ENCODE measurements at places on chromosomes 2 and 18.

DNA sequence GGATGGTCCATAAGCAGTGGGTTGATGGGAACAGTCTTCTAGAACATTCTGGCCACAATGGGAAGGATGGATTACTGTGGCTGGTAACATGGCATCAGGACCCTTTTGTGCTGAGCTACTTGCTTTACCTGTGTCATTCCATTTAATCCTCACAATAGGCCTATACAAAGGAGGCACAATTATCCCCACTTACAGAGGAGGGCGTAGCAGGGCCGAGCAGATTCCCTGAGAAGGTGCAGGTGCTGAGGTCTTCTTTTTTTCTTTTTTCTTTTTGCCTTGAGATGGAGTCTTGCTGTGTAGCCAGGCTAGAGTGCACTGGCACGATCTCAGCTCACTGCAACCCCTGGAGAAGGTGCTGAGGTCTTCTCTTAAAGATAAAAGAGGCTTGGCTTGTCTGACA lies 6.7 kb upstream of the LRRC30 start:
- no peak for DNase-seq

- no peak for DNase-seq
Observed at GRCh38 chr18:40108596-40108995, 1846.4 kb upstream of the PIK3C3 start.

DNA sequence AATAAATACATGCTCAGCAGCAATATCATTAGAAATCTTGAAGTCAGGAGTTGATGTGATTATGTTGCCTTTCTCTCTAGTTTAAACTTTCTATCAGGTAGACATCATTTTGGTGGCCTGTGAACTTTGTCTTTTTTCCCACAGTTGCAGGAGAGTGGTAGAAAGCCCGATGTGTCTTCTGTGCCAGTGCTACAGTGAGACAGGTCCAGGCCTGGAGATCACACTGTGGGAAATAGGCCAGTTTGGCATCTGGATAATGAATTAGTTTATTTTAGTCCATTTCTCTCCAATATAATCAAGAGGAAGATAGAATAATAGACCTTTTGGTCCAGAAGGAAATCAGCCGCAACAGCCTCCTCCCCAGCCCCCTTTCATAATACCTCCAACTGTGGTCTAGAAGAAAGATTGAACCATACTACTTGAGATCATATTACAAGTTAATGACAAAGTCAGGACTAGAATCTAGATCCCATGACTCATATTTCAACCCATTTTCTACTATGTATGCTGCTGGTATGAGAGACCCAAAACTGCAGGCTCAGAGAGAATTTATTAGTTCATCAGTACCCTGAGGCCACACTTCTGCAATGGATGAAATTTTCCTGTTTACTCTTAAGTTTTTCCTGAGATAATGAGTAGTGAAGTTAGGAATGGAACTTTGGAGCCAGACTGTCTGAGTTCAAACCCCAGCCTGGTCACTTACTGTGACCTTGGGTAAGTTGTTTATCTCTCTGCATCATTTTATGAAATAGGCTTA lies 20.6 kb downstream of the KCMF1 start:
- DNase-seq, result no peak

- no peak for DNase-seq
Observed at GRCh38 chr2:8087480-8087840, 594.4 kb upstream of the ID2 start.

GRCh38 chr2:180202467-180202951 lies 195.4 kb upstream of the CWC22 start:
- DNase-seq, result no peak

DNA sequence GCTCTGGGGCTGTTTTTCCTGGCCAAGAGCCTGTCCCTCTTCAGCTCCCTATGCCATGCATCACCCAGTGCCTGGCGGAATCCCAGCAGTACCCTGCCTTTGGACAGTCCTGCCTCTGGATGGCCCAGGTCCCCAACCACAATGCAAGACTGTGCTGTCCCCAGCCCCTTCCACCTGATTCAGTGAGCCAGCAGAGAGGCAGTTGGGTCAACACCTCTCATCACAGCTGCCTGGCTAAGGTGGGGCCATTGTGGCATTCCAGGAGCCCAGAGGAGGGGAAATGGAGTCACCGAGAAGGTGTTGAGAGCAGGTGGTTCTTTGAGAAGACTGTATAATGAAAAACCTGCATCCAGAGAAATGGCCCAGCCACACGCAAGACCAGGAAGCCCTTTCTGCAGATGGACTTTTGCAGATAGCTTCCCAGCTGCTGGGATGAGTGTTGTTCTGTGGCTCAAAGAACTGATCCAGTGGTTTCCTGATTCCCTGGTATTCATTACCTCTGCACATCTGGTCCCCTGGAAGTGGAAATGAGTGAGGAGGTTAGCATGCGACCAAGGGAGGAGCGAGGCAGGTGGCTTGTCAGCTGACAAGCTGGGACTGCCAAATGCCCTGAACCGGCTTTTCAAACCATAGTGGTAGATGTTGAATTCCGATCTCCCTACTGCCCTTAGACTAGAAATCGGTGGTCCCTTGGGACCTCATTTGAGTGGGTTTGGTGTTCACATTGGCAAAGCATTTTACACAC lies 1.7 kb upstream of the ASPRV1 start:
- DNase-seq, result no peak

GRCh38 chr18:9578306-9578705 lies 36.1 kb downstream of the PPP4R1 start:
- no peak for DNase-seq
